ENCODE measurements at places on chromosomes 2 and 18. TPM values are rescaled to one million over a fixed set of nuclear protein-coding genes. Genes with fewer than 3 reads are reported as not detected.

Gene ATP8B1
- 18.5 TPM for total RNA-seq

Gene SEPTIN10
- 69.1 TPM for total RNA-seq

Gene DES
- 37.0 TPM for total RNA-seq

- no peak for DNase-seq
Measured at GRCh38 chr2:26148501-26148900, 24.4 kb upstream of the GAREM2 start.

- no peak for DNase-seq
Measured at GRCh38 chr2:142100970-142101369, 29.8 kb downstream of the LRP1B start.

GRCh38 chr18:31444142-31444541 is 3.4 kb upstream of the DSG3 start:
- no peak for DNase-seq

- no peak for DNase-seq
Measured at GRCh38 chr2:138964418-138964817, 184.2 kb upstream of the NXPH2 start.

- DNase-seq = no peak
Measured at GRCh38 chr2:226742347-226742746, 57.3 kb downstream of the IRS1 start.

All from mesothelial cell of epicardium (in vitro differentiated cells).